ENCODE measurements at places on chromosomes 12 and 14.

- no peak for DNase-seq
Measured at GRCh38 chr12:52175371-52176350, 16.2 kb downstream of the KRT80 start.

DNA sequence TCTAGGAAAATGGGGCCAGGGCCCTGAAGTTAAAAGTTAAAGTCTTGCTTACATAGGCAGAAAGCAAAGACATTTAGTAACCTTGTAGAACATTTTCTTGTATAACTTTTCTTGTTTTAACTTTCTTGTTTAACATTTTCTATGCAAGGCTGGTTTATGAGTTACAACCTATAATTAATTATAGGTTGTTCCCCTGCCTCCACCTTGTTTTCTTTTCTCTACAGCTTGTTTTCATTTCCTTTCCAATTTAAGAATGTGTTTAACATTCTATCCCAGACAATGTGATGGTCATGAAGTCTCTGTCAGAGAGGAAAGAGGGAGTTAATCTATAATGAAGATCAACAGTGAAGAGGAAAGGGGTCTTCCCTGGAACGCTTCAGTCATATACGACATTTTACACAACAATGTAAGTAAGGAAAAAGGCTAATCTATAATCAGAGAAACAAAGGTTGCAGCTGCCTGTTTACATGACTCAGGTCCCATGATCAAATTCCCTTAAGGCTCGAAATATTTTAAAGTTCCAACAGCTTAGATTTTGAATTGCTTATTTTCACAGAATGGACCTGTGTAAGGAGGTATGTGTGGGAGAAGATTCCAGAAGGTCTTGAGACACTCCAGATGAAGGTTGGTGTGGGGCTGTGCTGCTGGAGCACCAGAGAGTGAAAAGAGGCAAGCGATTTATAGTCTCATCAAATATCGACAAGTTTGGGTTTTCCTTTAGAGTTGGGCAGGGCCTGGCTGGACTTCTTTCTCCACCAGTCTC is 34.2 kb upstream of the TCL1B start:
- no peak for DNase-seq

GRCh38 chr14:31291210-31291609 is 83.6 kb upstream of the HECTD1 start:
- DNase-seq: no peak

- DNase-seq: peak; percentile 61
Measured at GRCh38 chr14:32633224-32633859, 304.2 kb downstream of the AKAP6 start.

DNA sequence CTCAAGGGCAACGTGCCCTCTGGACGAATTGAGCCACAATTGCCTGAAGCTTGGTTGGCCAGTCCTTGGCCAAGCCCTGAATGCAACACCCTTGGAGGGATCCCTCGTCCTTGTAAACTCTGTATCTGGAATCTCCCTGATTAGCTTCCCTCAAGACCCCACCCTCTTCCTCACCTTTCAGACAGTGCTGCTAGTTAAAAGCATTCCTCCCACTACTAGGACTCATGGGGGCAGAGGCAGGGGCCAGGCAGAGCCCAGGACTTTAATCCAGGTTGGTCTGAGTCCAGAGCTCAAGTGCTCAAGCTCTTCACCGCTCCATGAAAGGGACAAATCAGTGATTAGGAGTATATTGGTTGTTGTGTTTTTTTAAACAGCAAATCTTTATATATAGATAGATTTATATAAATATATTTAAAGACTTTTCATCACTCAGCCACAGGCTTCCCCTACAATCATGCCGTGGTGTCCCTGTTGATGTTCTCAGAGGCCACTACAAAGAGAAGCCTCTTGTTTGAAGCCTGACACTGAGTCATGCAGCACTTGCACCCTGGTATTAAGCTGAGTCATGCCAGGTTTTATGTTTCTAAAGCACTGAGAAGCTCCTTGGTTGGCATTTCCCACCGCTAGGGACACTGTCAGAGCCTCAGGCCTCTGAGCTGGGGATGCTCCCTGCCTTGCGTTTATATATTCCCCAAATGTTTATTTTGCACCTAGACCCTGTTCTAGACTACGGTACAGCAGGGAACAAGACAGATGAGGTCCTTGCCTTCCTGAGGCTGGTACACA is 53.8 kb upstream of the GSC start:
- no peak for DNase-seq

DNA sequence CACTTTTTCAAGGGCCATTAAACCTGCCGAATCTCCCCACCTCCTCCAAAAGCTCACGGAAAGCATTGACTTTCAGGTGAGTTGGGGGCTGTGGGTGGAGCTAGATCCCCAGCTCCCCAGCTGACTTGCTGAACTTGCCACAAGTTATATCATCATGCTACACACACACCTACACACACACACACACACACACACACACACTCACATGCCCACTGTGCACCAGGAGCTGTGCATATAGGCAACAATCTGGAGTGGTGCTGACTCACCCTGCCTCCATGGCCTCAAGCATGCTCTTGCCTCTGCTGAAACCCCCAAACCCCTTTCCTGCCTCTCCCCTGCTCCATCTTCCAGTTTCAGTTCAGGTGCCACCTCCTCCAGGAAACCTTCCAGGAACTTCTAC is 26.1 kb downstream of the SERPINA3 start:
- no peak for DNase-seq

GRCh38 chr12:124390442-124391097 is 95.7 kb downstream of the RFLNA start:
- no peak for DNase-seq

GRCh38 chr14:51578853-51579252 is 72.9 kb upstream of the FRMD6 start:
- no peak for DNase-seq

DNA sequence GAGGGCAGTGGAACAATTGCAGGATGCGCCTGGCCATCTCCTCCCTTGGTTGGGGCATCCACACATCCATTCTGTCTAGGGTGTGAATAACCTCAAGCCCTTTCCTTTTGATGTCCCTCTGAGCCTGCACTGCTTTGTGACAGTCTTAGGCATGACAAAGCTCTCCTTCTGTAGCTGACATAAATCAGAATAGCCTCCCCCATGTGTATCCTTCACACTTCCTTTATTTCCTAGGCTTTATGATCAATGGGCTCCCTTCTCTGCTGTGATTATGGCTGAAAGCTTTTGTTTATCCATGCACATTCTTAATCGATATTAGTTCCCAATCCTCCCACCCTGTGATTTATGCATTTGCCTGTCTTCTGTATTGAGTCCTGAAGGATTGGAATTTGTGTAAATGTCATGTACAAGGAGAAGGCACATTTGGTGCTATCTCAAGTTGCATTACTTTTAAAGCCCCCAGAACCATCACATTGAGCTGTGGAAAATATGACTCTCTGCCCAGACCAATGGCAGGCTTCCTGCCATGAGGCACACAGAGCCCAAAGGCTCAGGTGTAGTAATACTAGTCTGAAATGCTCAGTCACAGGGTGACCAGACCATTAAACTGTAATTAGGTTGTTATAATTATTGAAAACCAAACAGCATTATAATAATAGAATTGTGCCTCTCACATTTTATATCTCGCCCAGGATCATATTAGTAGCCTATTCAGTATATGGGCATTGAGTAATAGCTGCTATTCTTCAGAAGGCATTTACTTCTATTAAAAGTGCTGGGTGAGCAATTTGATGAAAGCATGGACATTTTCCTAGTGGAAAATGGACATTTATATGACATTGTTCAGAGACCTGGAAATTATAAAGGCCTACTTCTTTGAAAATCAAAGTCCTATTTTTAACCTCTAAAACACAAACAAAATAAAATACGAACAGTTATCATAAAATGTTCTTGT is 14.0 kb downstream of the EMP1 start:
- peak; percentile 78 for DNase-seq

DNA sequence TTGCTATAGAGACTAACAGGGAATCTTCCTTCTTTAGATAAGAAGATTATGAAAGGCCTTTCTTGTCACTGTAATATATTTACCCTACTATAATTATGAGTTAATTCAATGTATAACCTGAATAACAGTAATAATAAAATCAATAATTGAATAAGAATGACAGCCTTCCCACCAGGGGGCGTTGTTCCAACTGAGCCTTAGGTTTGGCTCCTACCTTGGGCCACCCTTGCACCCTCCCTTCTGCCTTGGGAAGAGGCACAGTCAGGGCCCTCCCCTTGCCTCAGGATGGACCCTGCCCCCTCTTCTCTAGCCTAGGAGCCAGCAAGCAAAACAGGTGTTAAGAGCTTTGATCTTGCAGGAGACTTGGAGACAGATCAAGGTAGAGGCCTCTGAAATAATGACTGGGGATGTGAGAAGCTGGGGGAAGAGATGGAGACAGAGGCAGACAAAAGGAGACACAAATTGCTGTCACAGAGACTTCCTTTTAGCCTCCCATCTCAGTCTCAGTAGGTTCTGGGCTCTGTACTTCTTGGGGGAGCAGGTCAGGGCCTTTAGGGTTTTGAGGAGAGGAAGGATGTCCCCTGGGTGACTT is 40.1 kb upstream of the CISTR start:
- DNase-seq: no peak

DNA sequence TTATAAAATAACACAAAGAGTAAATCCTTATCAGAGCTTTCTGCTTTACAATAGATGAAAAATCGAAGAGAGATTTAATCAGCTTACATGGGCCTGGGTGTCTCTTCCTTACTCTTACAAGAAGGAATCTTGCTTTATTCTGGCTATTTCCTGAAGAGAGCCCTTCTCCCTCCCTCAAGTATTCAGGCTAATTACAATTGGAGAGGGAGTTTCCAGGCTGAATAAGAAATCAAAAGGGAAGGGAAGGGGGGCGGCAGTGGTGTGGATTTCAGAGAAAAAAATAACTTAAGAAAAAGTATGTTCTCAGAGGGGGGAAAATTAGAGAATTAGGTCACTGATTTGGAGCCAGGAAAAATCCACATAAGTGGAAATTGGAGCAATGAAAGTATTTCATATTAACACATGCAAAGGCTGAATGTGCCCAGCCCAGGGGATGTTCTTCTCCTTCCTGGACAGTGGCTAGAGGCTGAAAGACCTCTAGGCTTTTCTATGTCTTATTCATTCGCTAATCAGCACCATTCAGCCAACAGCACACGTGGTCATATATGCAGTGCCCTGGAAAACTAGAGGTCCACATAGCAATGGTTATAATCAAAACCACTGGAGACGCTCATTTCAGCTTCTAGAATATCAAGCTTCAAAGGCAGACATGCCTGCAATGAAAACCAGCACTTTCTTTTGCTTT is 158.9 kb upstream of the BTG1 start:
- DNase-seq: peak; percentile 79

DNA sequence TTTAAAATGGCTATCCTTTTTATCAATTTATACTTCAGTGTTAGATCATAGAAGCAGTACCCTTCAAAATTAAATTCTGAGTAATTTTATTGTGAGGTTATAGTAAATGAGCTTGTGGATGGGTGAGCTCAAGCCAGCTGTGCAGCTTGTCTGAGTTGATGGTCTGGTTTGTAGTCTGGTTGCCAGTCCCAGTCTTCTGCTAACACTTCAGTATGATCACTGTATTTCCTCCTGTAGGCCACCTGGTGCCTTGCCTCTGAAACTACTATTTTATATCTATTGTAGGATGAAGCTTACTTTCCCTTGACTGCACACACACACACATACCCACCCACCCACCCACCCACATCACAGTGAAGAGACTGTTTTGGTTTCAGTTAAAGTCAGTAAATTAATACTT is 496.4 kb downstream of the PCNX1 start:
- no peak for DNase-seq

- no peak for DNase-seq
Measured at GRCh38 chr14:76780875-76781647, 19.8 kb downstream of the VASH1 start.

DNA sequence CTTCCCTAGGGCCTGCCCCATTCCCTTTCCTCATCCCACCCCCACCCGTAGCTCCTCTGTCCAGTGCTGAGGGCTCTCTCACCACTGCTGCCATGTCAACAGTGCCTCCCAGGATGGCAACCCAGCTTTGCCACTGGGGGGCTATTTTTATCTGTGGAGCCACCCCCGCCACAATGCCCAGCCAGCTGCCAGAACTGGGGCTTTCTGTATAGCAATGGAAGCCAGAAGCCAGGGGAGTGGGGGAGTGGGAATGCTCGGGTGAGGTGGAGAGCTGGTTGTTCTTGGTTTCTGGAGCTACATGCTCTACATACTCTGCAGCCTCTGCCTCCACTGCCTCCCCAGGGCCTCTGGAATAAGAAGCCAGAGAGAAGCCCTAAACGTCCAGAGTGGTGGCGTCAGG is 8.9 kb downstream of the PDE1B start:
- no peak for DNase-seq

DNA sequence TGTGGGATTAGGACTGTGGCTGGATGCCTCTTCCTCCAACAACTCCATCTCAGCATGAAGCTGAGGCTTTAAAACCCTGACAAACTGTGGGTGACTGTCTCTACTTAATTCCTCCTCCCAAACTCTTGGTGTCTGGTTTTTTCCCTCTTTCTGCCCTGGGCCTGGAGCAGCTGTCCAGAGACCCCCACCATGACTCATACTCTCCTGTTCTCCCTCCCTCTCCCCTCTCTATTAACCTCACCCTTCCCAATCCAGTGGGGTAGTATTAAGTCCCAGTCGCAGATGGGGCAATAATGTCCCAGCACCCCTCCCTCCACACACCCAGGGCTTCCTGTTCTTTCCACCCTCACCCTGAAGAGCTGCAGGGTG is 2.0 kb upstream of the DNAJC14 start:
- no peak for DNase-seq

- no peak for DNase-seq
Measured at GRCh38 chr14:104401785-104402184, 177.8 kb upstream of the C14orf180 start.

GRCh38 chr12:91074154-91074709 is 16.4 kb upstream of the KERA start:
- DNase-seq: no peak

GRCh38 chr14:104243200-104243599 is 104.8 kb downstream of the KIF26A start:
- DNase-seq: no peak

DNA sequence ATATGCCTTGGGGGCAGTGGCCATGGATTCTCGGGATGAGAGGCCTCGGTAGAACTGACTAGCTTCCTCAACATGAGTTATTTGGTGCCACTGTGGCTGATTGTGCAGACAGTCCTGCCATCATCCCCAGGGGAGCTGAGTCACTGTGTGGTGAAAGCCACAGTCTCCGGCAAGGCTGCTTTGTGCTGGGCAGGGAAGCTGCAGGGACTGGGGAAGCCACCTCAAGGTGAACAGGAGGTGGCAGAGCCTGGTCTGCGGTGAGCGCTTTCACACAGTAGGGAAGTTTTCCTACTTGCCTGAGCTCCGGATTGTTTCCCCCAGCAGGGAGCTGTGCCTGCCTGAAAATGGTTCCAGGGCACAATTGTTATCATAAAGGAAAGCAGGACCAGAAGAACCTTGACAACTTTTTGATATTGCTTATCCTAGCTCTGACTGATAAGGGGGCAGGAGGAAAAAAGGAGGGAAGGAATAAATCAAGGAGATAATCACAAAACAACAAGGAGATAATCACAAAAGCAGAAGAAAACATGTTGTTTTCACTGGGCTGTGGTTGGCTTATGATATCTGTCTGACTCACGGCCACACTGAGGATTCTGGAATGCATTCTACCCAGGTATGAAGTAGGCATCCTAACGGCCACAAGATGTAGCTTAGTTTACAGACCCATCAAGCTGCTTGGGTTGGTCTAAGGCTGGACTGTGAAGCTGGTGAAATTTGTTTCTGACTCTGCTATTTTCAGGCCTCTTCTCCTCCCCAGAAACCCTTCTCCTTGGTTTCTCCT is 32.2 kb upstream of the GNG2 start:
- no peak for DNase-seq

- no peak for DNase-seq
Measured at GRCh38 chr12:87782838-87783237, 246.4 kb downstream of the C12orf50 start.

- no peak for DNase-seq
Measured at GRCh38 chr14:71179066-71179465, 271.8 kb downstream of the PCNX1 start.
